Occipital lobe (tissue), 3 donors: ENCODE measurements at places on chromosomes 2 and 18. TPM values are rescaled to one million over a fixed set of nuclear protein-coding genes. Genes with fewer than 3 reads are reported as not detected.
A peak's percentile ranks its signal among the peaks of the same experiment; 100 is the strongest.

GRCh38 chr2:204635478-204635877, 90.2 kb downstream of the PARD3B start:
- no peak for DNase-seq

GRCh38 chr2:152573168-152573567, 144.1 kb downstream of the PRPF40A start:
- DNase-seq = peak; percentile 71

DNA sequence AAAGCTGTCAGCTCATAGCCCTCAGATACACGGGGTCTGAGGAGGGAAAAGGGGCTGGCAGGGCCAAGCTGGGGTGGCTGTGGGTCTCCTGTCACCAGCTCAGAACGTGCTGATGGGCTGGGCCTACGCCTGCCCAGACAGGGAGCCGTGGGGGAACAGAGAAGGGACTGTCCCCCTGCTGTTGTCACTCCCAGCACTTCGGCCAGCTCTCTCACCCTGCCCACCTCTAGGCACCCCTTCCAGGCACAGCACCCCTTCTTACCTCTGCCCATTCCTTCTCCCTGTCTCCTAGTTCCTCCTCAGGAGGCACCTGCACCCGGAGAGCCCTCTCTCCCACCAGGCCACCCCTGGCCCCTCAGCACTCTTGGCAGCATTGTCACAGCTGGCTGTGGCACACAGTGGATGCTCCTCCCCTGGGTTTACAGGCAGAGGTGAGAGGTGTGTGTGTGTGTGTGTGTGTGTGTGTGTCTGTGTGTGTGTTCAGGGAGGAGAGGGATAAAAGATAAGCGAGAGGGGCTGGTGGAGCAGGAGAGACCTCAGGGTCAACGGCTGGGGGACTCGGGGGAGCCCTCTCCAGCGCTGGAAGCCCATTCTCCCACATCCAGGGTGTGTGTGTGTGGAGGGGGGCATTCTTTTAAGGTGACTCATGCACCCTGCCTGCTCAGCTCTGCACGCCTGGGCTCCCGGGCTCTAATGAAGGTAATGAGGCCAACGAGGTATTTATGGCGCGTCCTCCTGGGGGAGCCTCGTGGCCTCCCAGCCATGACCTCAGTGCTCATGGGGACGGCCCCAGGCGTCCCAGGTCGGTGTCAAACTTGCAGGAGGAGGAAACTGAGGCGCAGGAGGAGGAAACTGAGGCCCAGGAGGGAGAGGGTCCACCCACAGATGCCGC, 66.1 kb upstream of the SMAD7 start:
- no peak for DNase-seq

- DNase-seq = no peak
Measured at GRCh38 chr2:120861576-120862191, 126.0 kb downstream of the GLI2 start.

DNA sequence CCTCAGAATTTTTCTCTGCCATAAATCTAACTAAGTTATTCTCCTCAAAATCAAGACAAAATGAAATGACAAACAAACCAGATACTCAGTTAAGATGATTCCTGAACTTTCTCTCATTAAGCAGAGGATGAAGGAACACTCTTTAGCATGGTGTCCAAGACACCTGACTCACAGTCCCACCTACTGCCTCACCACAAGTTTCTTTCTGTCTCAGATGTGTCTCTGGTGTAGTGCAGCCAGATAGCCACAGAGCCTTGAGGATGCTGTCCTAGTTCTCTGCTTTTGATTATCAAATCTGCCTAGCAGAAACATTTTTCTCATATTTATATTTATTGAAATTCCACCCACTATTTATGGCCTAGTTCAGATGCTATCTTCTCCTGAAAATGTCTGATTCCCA, 103.6 kb upstream of the TMEM200C start:
- no peak for DNase-seq

DNA sequence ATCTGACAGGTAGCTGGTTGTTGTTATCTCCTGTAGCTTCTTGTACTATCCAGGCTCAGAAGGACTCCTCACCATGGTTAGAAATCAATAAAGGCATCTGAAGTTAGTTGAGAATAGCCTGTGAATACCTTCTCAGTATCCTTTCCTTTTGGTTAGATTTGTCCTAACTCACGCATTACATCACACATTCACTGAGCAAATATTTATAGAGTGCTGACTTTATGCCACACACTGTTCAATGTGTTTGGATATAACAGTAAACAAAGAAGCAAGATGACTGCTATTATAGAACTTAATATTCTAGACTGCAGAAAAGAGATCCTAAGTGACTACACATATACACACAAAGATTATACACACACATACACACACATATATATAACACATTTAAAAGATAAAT, 889.9 kb upstream of the CHAC2 start:
- no peak for DNase-seq

The DSG3 gene
- total RNA-seq = 0.16 TPM

DNA sequence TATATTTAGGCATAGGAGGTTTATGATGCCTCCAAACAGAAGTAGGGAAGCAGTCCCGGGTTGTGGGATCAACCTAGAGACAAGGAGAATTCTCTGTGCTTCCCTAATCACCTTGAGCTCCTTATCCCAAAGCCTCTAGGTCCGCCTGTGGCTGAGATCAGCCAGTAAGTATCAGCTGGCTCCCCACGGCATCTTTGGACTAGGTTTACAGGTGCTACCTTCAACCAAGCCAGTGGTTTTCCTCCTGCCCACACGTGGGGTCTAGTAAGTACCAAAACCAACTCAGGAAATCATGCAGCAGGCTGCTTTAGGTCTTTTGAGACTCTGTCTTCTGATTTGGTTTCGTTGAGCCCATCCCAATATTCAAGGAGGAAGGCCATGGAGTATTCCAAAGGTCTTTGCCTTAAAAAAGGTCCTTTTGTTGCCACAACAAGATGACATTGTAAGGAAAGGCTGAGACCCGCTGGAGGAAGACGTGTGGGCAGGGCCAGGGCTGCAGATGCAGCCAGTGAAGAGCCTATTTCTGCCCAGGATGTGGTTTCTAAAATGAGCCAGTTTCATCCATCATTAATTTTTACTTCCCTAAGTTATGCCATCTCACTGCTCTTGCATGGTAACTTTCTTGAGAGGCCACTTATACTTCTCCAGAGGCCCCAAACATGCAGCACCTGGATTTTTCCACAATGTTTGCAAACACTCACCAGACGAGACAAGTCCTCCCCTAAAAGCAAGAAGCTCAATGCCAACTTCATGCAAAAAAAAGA, 248.7 kb downstream of the RNF152 start:
- no peak for DNase-seq

The ITGB1BP1 gene
- total RNA-seq = 60.7 TPM
